ENCODE measurements at places on chromosomes 3 and 15.

DNA sequence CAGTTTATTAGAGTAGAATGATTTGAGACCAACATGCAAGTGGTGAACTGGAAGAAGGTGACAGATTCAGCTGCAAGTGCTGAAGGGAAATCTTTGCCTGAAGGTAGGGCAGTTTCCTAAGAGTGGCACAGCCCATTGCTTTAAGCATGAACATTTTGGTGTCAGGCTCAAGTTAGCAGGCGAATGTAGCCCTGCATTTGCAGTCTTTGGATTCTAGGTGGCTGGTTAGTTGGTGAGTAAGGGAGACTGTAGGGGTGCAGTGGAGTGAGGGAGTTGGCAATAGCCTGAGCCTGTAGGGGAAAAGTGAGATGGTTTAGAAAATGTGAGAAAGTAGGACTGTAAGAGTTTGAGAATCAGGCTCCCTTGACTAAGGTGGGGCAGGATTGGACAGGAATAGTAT is 29.7 kb downstream of the UBE2E2 start:
- no peak overlapping the region for H3K4me3 ChIP-seq
- DNase-seq, result no peak
- no peaks in the 10 kb centered on the region for H3K4me1 ChIP-seq

DNA sequence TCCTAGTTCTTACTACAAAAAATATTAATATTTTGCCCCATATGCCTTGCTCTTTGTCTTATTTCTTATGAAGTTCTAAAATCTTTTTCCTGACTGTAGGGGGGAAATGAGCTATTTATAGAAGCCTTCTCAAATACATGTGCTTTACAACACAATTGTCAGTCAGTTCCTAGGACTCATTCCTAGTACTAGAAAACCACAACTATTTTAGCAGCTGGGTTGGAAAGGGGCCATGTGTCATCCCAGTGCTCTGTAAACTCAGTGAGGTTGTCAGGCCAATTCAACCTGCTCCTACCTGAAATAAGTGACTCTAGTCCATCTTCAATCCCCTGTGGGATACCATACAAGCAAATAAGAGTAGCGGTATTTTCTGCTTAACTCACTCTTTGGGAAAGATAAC is 153.8 kb downstream of the ULK4 start:
- H3K4me3 ChIP-seq, result no peak overlapping the region
- no peak overlapping the region for H3K27ac ChIP-seq
- no peaks in the 10 kb centered on the region for H3K4me1 ChIP-seq
- H3K36me3 ChIP-seq, result no peaks in the 10 kb centered on the region
- no peak for DNase-seq
- no peaks in the 10 kb centered on the region for H3K27me3 ChIP-seq

GRCh38 chr3:105880681-105881290 is 12.0 kb upstream of the CBLB start:
- H3K4me1 ChIP-seq, result no peaks in the 10 kb centered on the region
- H3K27ac ChIP-seq, result no peak overlapping the region
- H3K27me3 ChIP-seq, result no peaks in the 10 kb centered on the region
- no peaks in the 10 kb centered on the region for H3K36me3 ChIP-seq

DNA sequence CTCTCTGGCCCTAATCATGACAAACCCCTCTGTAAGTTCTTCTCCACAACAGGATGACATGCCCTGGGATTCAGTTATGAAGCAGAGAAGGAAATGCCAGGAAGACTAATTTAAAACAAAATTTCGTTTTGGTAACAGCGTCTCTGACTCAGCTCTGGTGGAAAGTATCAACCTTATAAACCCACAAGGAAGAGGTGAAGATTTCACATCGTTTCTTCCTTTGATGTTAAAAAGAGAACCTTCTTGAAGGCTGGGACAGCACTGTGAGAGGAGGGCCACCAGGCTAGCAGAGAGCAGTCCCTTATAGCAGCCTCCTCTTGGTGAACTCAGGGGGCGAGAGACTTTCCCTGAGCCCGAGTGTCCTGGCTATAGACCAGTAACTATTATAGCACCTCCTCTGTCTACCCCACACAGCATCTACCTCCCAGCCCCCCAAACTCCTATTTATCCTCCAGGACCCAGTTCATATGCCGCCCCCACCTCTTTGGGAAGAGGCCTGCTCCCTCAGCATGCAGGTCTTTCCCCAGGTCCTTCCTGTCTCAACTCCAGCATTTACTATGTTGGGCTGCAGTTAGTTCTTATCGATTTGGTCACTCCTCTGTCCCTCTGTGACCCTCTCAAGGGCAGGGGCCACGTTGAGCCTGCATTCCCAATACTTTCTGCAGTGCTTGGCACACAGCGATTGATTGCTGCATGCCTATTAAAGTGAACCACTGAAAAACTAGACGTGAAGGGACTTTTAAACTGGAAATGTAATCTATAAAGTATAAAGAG is 321.5 kb upstream of the ICE2 start:
- H3K36me3 ChIP-seq, result no peaks in the 10 kb centered on the region
- no peak overlapping the region for H3K4me3 ChIP-seq
- H3K27me3 ChIP-seq, result no peaks in the 10 kb centered on the region
- peaks cover 67% of the 10 kb centered on the region for H3K4me1 ChIP-seq
- peak overlapping the region; percentile 59 for H3K27ac ChIP-seq

- no peaks in the 10 kb centered on the region for H3K36me3 ChIP-seq
- no peak overlapping the region for H3K27ac ChIP-seq
- DNase-seq, result no peak
- no peaks in the 10 kb centered on the region for H3K27me3 ChIP-seq
Observed at GRCh38 chr3:175108613-175109151, 249.5 kb downstream of the NAALADL2 start.

DNA sequence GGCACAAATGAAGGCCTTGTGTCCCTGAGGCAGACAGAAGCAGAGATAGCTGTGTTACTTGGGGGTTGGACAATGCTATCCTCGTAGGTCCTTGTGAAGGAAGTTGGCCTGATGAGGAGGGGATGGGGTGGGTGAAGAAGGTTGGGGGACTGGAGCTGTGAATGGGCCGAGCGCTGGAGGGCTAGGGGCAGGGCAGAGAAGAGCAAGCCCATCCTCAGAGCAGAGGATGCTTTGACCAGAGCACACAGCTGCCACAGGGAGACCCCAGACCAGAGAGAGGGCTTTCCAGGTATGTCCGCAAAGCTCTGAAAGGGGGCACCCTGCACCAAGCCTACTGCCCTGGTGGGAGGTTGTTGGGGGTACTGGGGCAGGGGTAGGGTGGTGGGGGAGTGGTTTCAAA is 5.7 kb upstream of the TBC1D2B start:
- no peaks in the 10 kb centered on the region for H3K4me1 ChIP-seq
- no peak overlapping the region for H3K4me3 ChIP-seq
- no peak overlapping the region for H3K27ac ChIP-seq
- H3K36me3 ChIP-seq, result no peaks in the 10 kb centered on the region
- no peak for DNase-seq

GRCh38 chr3:72463083-72463482 is 385.2 kb downstream of the SHQ1 start:
- no peaks in the 10 kb centered on the region for H3K4me1 ChIP-seq
- H3K27me3 ChIP-seq, result no peaks in the 10 kb centered on the region
- no peak overlapping the region for H3K27ac ChIP-seq
- no peaks in the 10 kb centered on the region for H3K36me3 ChIP-seq

DNA sequence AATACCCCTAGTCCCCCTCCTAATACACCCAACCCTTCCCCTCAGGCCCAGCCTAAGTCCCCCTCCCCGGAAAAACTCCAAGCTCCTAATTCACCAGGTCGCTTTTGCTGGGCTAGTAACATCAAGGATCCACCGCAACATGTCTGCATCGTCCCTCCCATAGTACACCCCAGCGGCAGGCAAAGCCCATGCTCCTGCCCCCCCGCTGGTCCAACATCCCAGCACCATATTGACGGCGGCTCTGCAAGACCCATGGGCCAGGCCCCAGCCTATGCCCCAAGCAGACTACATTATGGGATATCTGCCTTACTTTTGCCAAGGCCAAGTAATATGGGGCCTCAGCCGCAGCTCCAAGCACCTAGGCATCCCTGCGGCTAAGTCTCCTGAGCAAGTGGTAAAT is 33.5 kb downstream of the ZNF589 start:
- H3K4me3 ChIP-seq, result no peak overlapping the region
- no peak for DNase-seq
- H3K27ac ChIP-seq, result no peak overlapping the region
- H3K27me3 ChIP-seq, result no peaks in the 10 kb centered on the region

DNA sequence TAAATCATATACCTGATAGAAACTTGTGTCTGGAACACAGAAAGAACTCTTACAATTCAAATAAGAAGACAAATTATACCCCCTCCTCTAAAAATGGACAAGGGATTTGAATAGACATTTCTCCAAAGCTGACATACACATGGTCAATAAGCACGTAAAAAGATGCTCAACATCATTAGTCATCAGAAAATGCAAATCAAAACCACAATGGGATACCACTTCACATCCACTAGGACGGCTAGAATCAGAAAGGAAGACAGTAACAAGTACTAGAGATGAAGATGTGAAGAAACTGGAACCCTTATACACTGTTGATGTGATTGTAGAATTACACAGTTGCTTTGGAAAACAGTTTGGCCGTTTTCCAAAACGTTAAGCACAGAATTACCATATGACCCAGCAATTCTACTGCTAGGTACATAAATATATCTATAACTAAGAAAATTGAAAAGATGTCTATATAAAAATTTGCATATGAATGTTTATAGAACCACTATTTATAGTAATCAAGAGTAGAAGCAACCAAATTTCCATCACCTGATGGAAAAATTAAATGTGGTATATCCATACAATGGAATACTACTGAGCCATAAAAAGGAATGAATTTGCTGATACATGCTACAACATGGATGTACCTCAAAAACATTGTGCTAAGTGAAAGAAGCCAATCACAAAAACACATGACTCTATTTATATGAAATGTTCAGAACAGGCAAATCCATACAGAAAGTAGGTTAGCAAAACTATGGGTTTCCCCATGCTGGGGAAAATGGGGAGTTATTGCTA is 60.8 kb downstream of the GREM1 start:
- H3K36me3 ChIP-seq, result peaks cover 3% of the 10 kb centered on the region
- no peak overlapping the region for H3K27ac ChIP-seq
- DNase-seq, result no peak

DNA sequence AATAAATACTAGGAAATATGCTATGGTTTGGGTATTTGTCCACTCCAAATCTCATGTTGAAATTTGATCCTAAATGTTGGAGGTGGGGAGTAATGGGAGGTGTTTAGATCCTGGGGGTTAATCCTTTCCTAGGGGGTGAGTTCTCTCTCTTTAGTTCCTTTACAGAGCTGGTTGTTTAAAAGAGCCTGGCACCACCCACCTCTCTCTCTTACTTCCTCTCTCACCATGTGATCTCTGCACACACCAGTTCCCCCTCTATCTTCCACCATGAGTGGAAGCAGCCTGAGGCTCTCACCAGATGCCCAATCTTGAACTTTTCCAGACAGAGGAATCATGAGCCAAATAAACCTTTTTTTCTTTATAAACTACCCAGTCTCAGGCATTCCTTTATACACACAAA is 10.5 kb downstream of the SLC24A5 start:
- H3K4me3 ChIP-seq, result no peak overlapping the region
- no peak for DNase-seq
- H3K36me3 ChIP-seq, result no peaks in the 10 kb centered on the region

DNA sequence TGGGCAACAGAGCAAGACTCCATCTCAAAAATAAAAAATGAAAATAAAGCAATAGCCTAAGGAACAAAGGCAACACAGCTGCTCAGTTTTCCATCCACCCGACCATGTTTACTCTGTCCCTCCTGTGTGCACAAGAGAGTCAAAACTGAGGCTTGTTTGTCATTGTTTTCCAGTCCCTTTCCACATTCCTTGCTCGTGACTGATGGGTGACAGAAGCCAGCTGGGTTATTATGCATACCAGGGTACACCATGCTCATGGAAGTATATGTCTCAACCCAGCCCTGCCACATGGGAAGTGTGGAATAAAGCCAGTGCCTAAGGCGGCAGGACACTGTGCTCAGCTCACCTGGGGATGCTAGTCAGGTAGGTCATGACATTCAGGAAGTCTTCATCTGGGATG is 49.5 kb downstream of the MCF2L2 start:
- no peak overlapping the region for H3K4me3 ChIP-seq
- H3K27ac ChIP-seq, result no peak overlapping the region
- DNase-seq, result no peak
- no peaks in the 10 kb centered on the region for H3K4me1 ChIP-seq
- H3K27me3 ChIP-seq, result no peaks in the 10 kb centered on the region

GRCh38 chr3:196186651-196187573 is 24.3 kb downstream of the ZDHHC19 start:
- peak overlapping the region; percentile 43 for H3K27ac ChIP-seq
- H3K36me3 ChIP-seq, result no peaks in the 10 kb centered on the region
- DNase-seq, result no peak
- H3K27me3 ChIP-seq, result no peaks in the 10 kb centered on the region
